ENCODE measurements at places on chromosomes 4 and X.

GRCh38 chrX:781224-782204 is 150.9 kb downstream of the SHOX start:
- DNase-seq = no peak

- no peak for DNase-seq
Measured at GRCh38 chr4:124028182-124028581, 631.6 kb downstream of the SPRY1 start.

DNA sequence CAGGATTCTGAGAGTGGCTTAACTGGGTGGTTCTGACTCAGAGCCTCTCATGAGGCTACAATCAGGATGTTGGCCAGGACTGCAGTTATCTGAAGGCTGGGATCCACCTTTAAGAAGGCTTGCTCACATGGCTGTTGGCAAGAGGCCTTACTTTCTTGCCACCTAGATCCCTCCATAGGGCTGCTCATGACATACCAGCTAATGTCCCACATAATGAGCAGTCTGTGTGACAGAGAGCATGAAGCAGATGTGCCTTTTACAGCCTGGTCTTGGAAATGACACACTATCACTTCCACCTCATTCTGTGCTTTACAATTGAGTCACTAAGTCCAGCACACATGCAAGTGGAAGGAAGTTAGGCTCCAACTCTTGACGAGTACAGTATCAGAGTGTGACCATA is 4.3 kb upstream of the RBM3 start:
- no peak for DNase-seq

DNA sequence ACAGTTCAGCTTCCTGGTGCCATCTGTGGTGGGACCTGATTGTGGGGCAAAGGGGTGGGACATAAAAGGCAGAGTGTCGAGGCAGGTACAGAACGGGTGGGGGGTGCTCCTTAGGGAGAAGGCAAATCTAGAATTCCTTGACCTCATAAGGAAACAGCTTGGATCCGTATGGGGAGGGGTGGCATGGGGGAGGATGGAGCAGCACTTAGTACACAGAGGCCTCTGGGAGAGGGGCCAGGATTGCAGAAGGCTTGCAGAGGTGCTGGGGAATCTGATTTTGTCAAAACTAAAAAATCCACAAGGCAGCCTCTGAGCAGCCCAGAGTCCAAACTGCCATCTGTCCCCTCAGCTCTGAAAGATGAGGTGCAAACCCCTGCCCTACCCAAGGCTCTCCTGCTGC is 2.3 kb upstream of the EMD start:
- no peak for DNase-seq

Measured in right atrium auricular region (tissue), 2 donors.